ENCODE measurements at places on chromosomes 7 and 10.

DNA sequence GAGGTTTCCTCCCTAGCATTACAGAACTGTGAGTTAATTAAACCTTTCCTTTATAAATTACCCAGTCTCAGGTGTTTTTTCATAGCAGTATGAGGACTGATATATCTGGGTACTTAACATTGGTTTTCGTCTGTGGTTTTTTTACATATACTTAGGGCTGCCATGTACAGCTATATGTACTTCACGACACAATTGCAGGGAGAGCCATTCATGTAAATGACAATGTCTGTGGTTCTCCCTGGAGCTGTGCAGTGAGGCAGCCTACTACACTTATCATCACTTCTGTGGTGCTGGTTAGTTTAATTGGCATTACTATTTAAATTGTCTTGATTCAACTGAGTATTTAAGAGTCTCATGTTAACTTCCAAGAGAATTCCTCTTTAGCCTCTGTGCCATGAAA lies 40.7 kb downstream of the AVL9 start:
- DNase-seq = no peak

- no peak for DNase-seq
Observed at GRCh38 chr10:132532749-132533560, 4.6 kb upstream of the INPP5A start.

DNA sequence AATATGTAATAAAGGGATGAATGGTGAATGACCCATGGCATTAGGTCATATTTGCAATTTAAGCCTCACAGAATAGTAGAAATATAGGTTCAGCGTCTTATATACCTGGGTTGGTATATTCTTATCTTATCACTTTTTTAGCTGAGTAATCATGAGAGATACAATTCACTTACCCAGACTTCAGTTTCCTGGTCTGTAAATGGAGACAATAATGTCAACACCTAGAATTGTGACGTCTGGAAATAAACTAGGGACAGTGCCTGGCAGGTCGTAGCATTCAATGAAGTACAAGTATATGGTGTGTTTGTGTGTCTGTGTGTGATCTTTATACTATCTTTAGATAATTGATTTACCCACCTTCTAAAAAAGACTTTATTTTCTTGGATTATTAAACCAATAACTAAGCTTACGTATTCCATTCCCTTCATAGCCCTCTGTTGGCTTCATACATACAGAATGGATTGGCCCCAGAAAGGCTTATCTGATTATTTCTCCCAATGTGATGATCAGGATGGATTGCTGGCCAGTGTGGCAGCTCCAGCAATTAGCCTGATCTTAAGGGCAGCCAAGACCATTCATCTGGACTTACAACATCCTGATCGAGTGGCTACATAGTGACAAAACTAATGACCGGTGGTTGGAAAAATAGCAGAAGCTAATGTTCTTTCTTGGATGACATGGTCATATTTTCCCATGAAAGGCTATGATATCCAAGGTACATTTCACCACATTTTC lies 121.2 kb upstream of the NPVF start:
- no peak for DNase-seq

- no peak for DNase-seq
Observed at GRCh38 chr10:109968953-109969759, 38.6 kb upstream of the ADD3 start.

GRCh38 chr10:75437693-75438092 lies 6.3 kb downstream of the LRMDA start:
- DNase-seq = no peak

DNA sequence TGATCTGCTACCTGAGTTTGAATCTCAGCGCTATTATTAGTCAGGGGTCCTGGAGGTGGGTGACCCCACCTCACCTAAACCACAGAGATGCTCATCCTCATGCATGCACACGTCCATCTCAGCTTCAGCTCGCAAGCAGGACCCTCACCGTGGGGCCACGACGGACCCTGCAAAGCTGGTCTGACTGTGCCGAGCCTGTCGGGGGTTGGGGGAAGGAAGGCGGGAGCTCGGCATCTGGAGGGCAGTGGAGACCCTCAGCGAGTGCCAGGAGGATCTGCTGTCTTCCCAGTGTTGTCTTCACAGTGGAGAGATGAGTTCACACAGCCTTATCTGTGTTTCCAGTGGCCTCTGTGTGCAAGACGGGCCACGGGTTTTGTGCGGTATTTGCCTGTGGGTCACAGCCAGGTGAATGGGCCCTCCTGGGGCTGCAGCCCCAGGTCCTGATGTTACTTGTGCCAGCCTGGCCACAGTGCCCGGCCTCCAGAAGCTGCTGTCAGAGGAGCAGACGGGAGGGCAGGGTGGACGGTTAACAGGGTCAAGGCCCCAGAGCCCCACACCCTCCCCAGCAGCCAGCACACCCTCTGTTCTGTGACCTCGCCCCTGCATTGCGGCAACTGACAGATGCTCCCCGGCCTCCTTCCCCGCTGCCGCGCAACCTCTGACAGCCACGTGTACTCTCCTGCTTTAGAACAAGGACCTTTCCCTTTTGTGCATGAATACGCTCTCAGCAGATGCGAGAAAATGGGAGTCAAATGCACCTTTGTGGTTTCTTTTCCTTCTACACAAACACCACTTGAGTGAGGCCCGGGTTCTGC lies 528.8 kb downstream of the DNAJB6 start:
- DNase-seq = no peak

- DNase-seq = no peak
Observed at GRCh38 chr10:12842310-12842709, 159.2 kb downstream of the CCDC3 start.

- DNase-seq = no peak
Observed at GRCh38 chr10:121668314-121669027, 70.2 kb upstream of the FGFR2 start.

DNA sequence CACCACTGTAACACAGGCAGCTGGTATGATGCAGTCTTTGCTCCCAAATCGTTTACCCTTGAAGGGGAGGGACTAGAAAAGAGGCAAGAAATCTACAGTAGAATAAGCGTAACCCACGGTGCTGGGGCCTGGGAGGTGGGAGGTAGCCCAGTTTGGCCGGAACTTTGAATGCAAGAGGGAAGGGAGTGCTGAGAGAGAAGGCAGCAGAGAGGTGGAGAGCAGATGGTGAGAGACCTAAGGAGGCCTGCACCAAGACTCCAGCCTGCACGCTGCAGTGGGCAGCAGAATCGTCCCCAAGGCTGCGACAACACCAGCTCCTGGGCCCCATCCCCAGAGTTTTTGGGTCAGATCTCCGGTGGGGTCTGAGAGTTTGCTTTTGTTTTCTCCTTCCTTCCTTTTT lies 547.5 kb downstream of the GALNT17 start:
- DNase-seq = no peak

GRCh38 chr10:28201410-28202400 lies 101.2 kb downstream of the MPP7 start:
- no peak for DNase-seq

DNA sequence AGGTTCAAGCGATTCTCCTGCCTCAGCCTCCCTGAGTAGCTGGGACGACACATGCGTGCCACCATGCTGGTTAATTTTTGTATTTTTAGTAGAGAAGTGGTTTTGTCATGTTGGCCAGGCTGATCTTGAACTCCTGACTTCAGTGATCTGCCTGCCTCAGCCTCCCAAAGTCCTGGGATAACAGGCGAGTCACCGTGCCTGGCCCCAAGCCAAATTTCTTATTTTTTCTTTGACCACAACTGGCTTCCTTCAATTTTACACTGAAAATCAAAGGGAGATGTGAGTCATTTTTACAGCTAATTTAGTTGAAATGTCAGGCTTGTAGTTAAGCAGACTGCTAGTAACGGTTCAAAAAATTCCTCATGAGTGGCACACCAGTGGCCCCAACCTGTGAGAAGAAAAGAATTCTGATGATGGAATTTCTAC lies 7.8 kb downstream of the RNF216 start:
- no peak for DNase-seq

- DNase-seq = no peak
Observed at GRCh38 chr10:90136731-90137316, 435.4 kb downstream of the KIF20B start.

GRCh38 chr10:29522061-29522855 lies 112.5 kb downstream of the SVIL start:
- no peak for DNase-seq

DNA sequence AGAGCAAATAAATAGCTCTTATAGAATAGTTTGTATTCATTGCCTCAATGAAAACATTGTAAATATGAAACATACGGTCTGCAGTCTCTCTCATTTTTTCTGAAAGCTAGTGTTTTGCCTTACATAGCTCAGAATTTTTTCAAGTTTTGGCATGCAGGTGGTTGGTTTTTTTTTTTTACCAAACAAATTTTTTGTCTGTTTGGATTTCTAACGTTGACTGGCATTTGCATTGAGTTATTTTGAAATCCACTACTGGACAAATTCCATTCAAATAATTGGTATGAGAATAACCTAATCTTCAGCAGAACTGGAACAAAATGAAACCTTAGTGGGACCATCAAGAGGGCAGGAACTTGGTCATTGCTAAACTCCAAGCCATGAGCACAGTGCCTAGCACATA lies 107.6 kb upstream of the SAMD8 start:
- DNase-seq = no peak

DNA sequence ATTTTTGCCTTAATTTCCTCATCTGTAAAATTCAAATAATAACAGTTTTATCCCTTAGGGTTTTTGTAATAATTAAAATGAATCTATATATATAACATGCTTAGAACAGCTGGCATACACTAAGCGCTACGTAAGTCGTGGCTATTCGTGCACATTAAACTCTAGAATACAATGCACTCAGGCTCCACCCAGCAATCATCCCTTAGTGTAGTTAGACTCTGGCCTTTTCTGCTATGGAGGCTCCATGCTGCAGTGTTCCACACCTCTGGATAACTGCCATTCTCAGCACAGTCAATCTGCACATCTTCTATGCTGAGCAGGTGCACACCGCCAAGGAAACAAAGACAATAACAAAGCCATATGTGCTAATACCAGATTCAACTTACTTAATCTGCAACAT lies 92.9 kb downstream of the IPMK start:
- no peak for DNase-seq

GRCh38 chr10:30059209-30060107 lies at the start of gene JCAD:
TSS of gene JCAD (minus strand) at chr10:30059586. CDS start at chr10:30047812, 11,774 bp downstream.
- DNase-seq = peak; percentile 39

GRCh38 chr10:117240621-117241529 lies at the start of gene SLC18A2:
TSS of gene SLC18A2 (plus strand) at chr10:117241114. CDS start at chr10:117241694, 580 bp downstream.
- DNase-seq = no peak

DNA sequence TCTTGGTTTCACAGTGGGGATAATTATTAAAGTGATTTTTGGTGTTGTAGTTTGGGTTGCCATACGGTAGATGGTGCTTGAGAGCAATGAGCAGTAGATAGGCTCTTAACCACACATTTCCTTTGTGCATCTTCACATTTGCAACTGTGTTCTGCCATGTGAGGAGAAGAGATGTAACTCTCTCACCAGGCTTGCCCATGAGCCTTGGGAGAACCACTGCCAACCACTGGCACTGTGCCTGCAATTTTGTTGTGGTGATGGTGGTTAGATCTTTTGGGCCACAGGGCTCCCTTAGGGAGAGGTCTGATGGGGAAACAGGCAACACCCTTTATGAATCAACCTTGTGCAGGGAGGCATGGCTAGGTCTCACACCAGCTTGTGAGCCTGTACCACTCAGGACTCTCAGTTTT lies 204.3 kb downstream of the CCDC7 start:
- no peak for DNase-seq

GRCh38 chr10:67923551-67923950 lies 39.1 kb downstream of the SIRT1 start:
- no peak for DNase-seq

GRCh38 chr7:116707289-116707688 lies 35.3 kb downstream of the MET start:
- no peak for DNase-seq

DNA sequence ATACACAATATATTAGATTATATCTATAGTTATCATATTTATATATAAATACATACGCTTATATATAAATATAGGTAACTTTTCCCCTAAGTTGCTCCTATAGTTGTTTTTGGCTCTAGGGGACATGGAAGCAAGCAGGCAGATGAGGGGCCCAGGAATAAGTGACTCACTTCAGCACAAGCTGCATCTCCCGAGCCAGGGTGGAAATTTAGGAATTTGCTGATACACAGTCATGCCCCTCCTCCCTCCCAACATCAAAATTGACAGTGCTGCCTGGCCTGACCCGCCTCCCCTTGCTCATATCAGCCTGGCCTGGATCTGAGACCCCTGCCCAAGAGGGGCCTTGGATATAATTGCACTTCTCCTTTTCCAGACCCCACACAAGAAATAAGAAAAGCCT lies 33.8 kb downstream of the MKI67 start:
- no peak for DNase-seq

DNA sequence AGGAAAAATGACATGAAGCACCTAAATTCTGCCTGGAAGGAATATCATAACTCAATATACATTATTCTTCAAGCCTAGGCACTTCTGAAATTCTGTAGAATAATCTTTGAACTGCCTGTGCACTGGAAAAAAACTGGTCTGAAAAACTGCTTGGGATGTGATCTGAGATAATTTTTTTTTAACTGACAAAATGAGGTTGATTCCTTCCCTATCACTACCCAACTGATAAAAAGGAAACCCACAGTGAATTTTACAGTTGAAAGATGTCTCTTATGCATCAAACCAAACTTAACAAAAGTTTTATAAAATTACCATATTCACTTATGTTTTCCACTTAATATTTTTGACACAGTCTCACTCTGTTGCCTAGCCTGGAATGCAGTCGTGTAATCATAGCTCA lies 67.2 kb upstream of the FAM133B start:
- DNase-seq = no peak

DNA sequence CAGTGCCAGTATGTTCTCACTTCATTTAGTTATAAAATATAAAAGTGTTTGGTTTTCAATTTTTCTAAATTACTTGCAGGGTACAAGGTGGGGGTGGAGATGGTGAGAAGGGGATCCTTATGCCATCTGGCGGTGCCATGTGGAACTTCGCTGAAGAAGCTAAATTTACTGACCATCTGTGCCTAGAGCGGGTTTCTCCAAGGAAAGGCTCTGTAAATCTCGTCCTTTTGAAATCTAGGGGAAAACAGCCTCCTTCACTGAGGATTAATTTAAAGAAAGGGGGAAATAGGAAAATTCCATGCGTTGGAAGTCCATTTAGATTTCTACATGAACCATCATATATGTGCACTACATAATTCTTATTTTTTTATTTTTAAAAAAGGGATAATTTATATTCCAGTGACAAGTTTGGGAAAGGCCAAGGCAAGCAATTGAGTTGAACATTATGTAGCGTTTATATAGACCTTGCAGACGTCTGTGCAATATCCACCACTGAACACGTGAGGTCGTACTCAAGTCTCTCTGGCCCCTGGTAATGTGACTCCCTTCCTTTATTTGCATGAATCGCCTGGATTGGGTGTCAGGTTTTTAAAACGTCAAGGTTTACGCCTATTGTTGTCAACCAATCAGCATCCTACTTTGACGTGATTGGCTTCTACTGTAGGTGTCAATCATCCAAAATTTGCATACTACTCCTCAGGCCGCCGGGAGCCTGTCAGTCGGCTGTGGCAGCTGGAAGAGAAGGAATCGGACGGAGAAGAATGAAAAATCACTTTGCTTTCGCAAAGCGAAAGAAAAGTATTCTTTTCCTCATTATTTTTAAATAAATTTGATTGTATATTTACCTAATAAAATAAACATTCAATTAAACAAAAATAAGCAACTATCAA lies 297.1 kb upstream of the NFE2L3 start:
- no peak for DNase-seq

GRCh38 chr7:149013876-149014275 lies 14.4 kb downstream of the PDIA4 start:
- no peak for DNase-seq
